ENCODE measurements at places on chromosomes 12 and 14.
A peak's percentile ranks its signal among the peaks of the same experiment; 100 is the strongest.

- no peak for DNase-seq
Observed at GRCh38 chr12:19248929-19249602, 119.5 kb downstream of the PLEKHA5 start.

GRCh38 chr14:81625343-81625742, 91.7 kb upstream of the SEL1L start:
- DNase-seq = peak; percentile 15

DNA sequence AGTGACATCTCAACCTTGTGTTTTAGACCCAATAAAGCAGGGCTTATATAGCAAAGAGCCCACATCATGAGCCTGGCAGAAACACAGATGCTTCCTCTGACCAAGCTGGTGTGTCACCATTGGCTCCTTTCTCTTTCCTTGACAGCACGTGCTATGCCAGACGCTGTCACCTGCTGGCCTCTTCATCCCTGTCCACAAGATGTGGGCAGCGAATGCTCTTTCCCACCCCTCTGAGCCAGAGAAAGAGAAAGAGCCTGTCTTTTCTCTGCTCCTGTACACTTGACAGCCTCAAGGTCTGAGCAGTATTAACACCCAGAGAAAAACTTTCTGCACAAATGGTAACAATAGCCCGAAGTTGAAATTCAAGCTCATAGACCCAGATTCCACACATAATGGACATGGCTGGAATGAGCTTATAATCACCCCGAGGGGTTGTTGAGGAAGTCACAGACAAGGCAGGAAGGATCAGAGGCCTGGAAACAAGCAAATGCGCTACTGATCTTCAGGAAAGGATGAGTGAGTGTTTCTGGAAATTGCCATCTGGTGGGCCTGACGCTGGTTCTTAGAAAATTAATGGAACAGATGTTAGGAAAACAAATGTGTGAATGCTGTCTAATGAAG, 8.9 kb downstream of the TGFB3 start:
- DNase-seq = no peak

GRCh38 chr12:107296681-107297089, 203.3 kb upstream of the CRY1 start:
- DNase-seq = no peak

- DNase-seq = no peak
Observed at GRCh38 chr14:73796893-73797542, 54.6 kb upstream of the PTGR2 start.

- DNase-seq = no peak
Observed at GRCh38 chr12:99822273-99822672, 162.5 kb downstream of the ANKS1B start.

DNA sequence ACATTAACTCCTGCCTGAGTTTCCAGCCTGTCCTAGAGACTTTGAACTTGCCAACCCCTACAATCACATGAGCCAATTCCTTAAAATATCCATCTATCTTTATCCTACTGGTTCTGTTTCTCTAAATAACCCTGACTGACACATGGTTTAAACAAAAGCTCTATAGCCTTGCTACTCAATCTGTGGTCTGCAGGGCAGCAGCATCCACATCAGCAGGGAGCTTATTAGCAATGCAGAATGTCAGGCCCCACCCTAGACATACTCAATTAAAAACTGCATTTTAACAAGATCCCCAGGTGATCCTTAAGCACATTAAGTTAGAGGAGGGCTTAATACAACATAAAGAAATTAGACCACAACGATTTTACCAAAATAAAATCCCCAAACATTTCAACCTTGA, 108.3 kb upstream of the CPSF6 start:
- DNase-seq = no peak

DNA sequence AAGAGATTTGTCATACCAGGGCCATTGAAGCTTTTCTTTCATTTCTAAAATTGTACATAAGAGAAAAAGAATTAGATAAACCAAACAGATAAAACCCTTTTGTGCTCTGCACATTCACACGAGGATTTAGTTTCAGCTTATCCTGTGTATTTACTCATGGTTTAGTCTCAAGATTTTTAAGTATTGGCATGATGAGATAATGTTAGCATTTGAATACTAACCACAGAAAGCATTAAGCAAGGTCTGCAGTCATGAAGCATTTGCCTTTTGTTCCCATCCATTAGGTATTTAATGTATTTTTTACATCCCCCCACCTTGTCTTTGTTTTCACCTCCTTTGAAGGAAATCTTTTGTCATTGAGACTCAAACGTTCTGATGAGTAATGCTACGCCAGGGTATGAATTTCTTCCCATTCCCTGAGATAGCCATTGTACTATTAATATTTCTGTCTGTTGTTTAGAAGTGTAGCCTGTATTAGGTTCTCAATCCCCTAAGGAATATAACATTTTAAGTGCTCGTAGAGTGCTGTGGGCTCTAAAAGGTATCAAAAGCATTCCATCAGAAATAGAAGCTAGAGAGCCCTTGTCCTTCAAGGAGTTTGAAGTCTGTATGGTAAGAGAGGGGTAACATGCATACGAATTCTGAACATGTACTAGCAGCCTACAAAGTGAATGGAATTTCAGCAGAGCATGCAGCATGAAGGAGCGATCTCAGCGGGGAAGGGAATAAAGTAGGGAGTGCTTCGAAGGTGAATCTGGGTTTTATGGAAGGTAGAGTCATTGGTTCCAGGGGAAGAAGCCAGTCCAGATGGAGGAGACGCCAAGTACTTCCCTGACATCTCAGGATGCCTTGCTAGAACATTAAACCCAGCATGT, 22.3 kb downstream of the CRADD start:
- DNase-seq = no peak

GRCh38 chr14:89370381-89370780, 46.7 kb downstream of the FOXN3 start:
- DNase-seq = no peak

GRCh38 chr14:34362641-34363251, 99.3 kb downstream of the SPTSSA start:
- no peak for DNase-seq

- DNase-seq = no peak
Observed at GRCh38 chr12:18850752-18851151, 112.8 kb downstream of the CAPZA3 start.

DNA sequence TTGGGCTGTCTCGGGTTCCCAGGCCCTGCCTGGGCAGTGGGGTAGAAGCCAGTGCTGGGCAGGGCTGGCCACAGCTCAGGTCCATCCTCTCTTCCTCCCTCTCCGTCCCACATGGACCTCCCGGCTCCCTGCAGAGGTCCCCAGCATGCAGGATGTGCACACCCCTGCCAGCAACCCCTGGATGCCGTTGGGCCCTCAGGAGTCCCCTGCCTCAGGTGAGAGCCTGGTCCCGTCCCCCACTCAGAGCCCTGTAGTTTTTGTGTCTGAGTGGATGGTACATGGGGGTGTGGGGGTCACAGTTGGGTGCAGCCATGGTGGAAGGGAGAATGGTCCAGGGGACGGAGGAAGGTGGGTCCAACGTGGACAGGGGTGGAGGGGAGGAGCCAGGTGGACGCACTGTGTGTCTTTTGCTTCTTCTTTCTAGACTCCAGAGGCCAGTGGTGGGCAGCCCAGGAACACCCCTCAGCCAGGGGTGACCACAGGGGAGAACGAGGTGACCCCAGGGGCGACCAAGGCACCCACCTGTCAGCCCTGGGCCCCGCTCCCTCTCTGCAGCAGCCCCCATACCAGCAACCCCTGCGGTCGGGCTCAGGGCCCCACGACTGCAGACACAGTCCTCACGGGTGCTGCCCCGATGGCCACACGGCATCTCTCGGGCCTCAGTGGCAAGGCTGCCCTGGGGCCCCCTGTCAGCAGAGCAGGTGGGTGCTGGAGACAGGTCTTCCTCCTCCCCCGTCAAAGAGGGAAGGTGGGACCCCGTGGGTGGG, 21.7 kb downstream of the PAPLN start:
- no peak for DNase-seq

GRCh38 chr12:96513681-96514080, 24.3 kb downstream of the CFAP54 start:
- DNase-seq = no peak

GRCh38 chr12:219891-220352, 6.0 kb upstream of the SLC6A12 start:
- peak; percentile 83 for DNase-seq

DNA sequence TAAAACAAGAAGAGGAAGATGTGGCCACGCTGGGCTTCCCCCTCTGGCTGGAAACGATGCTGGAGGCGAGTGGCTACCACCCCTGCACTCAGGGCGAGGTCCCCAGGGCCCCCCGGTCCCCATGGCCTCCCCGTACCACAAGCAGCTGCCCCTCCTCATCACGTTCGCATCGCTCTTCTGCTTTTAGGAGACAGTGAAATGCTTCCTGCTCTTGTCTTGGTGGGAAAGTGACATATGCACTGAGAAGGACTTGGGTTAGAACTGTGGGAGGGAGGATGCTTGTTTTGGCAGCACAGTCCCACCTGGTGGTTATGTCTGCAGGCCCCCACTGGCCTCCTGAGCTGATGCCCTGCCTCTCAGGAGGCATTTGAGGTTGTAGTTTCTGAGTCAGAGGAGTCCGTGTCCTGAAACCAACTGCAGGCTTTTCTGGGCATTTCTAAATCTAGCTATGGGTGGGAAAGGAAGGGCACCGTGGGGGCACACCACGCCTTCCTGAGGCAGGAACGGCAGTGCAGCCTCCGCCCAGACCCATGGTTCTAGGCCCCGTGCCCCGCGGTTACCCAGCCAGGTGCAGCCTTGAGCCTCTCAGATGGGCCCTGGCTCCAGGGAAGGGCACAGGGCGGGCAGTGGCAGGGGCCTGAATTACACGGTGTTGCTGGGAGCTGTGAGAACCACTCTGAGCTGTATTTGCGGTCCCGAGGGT, 139.3 kb downstream of the ADGRD1 start:
- no peak for DNase-seq

GRCh38 chr14:74141703-74142102, 56.9 kb downstream of the LIN52 start:
- no peak for DNase-seq

- peak; percentile 79 for DNase-seq
Observed at GRCh38 chr12:77724367-77724957, 106.2 kb upstream of the NAV3 start.

DNA sequence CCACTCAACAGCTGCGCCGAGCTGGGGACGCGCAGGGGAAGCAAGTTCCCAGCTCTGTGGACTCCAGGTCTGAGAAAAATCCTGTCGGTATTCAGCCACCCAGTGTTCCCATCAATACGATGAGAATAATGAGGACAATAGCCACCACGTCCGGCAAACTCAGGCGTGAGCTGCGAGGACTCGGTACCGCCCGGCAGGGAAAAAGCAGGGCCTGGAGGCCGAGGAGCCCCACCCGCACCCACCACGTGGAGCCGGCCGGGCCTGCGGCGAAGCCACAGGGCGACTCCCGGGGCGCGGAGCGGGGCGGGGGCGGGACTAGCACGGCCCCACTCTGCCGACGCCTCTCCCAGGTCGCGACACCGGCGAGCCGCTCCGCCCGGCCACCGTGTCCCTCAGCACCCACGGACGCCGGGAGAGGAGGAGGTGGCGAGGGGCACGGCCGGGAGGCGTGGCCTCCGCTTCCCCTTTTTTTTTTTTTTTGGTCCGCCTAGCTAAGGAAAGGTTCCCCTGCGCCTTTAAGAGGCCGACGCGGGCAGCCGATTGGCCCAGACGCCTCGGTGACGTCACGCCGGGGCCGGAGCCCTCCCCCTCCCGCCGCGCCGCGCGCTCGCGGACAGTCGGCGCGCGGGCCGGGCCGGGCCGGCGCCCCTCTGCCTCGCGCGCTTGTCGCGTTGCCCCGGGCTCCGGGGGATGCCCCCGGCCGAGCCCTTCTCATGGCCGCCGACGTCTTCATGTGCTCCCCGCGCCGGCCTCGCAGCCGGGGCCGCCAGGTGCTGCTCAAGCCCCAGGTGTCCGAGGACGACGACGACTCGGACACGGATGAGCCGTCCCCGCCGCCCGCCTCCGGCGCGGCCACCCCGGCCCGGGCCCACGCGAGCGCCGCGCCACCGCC, at the start of gene MLXIP:
Gene MLXIP (plus strand): TSS at position 616 of the 892 bp plus-strand sequence. CDS start 98 bp downstream, at position 714.
- peak; percentile 90 for DNase-seq

DNA sequence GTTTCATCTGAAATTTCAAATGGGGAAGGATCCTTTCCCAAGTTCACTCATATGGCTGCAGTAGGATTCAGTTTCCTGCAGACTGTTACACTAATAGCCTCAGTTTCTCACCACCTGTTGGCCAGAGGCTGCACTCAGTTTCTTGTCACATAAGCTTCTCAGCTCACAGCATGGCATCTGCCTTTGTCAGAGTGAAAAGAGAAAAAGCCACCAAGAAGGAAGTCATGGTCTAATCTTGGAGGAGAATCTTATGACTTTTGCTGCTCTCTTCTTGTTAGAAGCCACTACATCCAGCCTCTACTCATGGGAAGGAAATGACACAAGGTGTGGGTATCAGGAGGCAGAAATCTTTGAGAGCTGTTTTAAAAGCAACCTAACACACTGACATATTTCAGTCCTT, 39.4 kb upstream of the BTG1 start:
- no peak for DNase-seq

DNA sequence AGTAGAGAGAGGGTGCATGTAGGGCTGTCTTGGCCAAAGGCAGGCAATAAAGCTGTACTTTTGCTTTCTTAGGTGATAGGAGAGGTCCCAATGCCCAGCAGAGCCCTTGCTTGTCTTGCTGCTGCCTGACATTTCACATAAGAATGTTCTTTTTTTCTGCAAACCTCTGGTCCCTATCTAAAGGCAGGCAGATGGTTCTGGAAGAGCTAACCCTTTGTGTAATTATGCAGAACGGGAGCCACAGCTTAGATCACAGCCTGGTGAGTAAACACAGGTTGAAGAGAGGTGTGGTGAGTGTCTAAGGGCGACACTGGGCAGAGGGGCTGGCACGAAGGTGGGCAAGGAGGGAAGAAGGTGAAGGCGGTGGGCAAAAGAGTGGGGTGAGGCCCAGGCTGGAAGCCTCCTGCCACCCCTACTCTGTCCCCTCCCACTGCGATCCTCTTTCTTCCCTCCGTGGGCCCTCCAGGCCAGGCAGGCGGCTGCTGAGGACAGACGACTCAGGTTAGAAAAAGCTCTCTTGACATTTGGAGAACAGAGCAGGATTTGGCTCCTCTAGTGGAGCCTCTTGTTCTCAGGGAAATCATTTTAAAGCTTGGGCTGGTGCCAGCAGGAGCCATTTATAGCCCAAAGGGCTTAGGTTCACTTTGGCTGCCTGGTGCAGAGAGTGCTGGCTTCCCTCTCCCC, 42.8 kb downstream of the PRMT8 start:
- DNase-seq = peak; percentile 14

- peak; percentile 9 for DNase-seq
Observed at GRCh38 chr12:104064842-104065427, 604 bp downstream of the HCFC2 start.

GRCh38 chr12:110245369-110245772, 35.7 kb upstream of the ATP2A2 start:
- no peak for DNase-seq

- no peak for DNase-seq
Observed at GRCh38 chr14:54208751-54209150, 188.1 kb upstream of the CDKN3 start.

DNA sequence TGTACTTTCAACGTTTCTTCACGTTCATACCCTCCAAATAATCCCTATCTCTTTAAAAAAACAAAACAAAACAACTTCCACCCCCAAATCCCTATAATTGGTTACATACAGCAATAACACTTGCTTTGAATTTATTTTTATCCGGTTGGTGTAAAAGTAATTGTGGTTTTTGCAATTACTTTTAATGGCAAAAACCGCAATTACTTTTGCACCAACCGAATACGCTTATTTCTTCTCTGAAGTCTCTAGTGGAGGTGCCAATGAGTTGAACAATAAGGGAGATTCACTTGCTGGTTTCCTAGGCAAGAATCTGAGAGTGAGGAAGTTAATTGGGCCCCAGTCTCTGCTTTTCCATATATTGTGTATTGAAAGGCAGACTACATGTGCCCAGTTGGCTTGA, 133.3 kb downstream of the DACT1 start:
- DNase-seq = no peak

GRCh38 chr14:88044776-88045446, 40.0 kb downstream of the GPR65 start:
- no peak for DNase-seq
